ENCODE measurements at places on chromosomes 4 and X. TPM values are rescaled to one million over a fixed set of nuclear protein-coding genes. Genes with fewer than 3 reads are reported as not detected.

- no peak for DNase-seq
These were observed 3.8 kb downstream of the CHST7 start for GRCh38 chrX:46577221-46578005.

DNA sequence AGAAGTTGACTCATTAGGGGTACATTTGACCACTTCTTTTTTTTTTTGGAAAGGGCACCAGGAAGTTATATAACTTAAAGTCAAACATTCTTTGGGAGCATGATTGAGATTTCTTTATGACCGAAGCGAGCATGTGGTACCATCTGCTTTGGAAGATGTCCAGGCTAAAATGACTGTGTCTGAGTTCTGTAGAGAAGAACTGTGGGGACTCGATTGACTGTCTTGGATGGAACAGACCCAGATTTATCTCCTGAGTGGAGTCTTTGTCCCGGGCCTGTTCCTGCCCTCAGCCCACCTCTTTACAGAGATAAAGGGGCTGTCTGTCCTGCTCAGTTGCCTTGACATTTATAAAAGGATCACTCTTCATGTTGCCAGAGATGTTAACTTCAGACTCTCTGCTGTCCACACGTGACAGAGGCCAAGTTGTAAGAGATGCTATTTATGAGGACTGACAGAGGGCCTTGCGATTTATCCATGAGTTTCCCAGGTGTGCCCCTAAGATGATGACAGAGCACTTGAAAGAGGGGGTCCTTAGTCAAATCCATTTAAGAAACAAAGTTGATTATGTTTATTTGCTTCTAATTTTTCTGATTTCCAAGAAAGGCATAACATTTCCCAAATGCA, 16.8 kb downstream of the SMIM20 start:
- no peak for DNase-seq

- no peak for DNase-seq
These were observed 27.4 kb downstream of the PHKA2 start for GRCh38 chrX:18956303-18957032.

- no peak for DNase-seq
These were observed 533.1 kb upstream of the TENM3 start for GRCh38 chr4:181710143-181710542.

DNA sequence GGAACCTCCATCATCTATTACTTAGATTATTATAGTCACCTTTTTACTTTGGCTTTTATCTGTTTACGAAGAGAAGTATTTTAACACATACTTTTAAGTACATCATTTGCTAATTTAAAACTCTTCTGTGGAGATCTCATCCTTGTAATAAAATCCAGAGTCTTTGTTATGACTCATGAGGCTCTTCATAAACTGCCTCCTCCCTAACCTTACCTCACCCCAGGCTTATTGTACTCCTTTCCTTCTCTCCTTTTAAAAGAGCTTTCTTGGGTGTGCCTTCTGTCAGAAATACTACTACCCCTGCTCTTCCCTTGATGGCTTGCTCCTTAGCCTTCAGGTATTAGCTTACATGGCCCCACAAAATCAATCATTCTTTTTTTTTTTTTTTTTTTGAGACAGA, 6.6 kb downstream of the ARL9 start:
- no peak for DNase-seq

GRCh38 chrX:21741869-21742701, 15.8 kb downstream of the SMPX start:
- no peak for DNase-seq

GRCh38 chr4:3415471-3416141, 26.2 kb upstream of the HGFAC start:
- no peak for DNase-seq

GRCh38 chrX:9730078-9730477, 35.6 kb downstream of the GPR143 start:
- no peak for DNase-seq

GRCh38 chr4:37392521-37393255, 148.1 kb downstream of the NWD2 start:
- peak; percentile 62 for DNase-seq

Gene GRIA2
- total RNA-seq: not detected

Gene SLC6A14
- total RNA-seq: not detected

- no peak for DNase-seq
These were observed 98.2 kb downstream of the MAGEC1 start for GRCh38 chrX:142001934-142002333.

DNA sequence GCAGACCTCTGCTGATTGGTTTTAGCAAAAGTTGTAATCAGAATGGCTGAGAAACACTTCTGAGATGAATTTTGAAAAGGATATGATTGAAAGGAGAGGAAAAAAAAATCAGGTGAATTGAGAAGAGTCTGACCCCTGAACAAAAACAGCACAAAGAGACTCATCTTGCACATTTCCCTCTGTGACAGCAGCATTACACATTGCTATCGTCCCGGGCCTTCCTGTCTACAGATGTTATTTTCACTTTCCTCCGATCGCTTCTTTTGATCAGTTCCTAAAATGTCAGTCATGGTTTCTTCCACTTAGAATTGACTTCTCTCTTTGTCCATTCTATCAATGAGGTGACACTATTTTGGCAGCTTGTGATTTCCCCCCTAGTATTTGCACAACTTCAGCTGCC, 262.6 kb downstream of the GPC3 start:
- DNase-seq: no peak

Gene STATH
- not detected for total RNA-seq

Gene PAGE2B
- total RNA-seq: not detected

Gene ARX
- total RNA-seq: not detected

DNA sequence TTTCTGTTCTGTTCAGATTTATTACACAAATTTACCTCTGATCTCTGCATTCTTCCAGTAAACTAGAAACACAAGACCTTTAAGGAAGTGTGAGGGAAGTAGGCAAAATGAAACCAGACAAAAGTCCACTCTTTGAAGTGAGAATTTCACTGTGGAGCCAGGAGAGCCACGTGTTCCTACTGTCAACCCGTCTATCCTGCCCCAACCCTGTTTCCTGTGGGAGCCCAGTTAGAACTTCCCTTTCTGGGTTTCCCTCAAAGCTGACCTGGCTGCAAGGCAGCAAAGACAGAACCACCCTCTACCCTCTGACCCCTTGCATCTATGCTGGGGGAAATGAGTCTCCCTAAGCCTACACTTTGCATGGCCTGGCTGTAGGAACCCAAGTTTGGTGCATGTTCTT, 40.0 kb downstream of the TMEM144 start:
- DNase-seq: no peak

DNA sequence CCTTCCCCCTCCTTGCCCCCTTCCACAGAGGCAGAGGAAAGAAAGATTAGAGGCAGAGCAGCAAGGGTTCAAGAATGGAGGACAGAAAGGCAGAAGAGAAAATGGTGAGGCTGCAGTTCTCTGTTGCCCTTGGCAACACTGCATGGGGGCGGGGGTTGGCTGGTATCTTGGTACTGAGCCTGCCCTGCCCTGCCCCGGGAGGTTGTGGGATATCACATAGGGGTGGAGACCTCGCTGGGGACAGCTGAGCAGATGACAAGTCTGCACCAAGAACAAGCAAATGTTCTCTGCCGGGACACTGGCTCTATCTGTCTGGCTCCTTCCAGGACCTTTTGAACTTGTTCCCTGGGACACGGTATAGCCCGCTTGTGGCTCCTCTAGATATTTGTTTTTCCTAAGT, 39.8 kb downstream of the NHS start:
- peak; percentile 45 for DNase-seq
